ENCODE measurements at places on chromosomes 7 and 10.

GRCh38 chr10:8349610-8350249, 295.2 kb downstream of the GATA3 start:
- DNase-seq = no peak

GRCh38 chr10:79028056-79028430, 40.7 kb upstream of the ZMIZ1 start:
- DNase-seq = no peak

GRCh38 chr10:25117757-25118156, 57.0 kb upstream of the GPR158 start:
- no peak for DNase-seq

GRCh38 chr10:18418541-18419215, 232.7 kb downstream of the NSUN6 start:
- DNase-seq = no peak

DNA sequence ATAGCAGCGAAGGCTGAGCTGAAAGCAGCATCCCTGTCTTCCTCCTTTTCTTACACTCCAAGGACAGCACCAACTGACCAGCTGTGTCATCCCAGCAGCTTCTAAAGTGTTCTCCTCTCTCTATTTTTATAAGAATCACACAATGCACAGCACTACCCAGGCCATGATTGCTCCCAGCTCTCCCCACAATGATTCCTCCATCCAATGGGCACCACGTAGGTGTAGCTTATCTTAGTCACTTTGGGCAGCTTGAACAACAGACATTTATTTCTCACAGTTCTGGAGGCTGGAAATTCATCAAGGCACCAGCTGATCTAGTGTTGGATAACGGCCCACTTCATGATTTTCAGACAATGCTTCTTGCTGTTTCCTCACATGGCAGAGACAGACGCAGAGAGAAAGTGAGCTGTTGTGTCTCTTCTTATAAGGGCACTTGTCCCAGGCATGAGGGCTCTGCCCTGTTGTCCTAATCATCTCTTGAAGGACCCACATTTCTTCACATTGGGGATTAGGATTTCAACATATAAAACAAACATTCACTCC, 92.0 kb upstream of the CDC14C start:
- no peak for DNase-seq

GRCh38 chr10:24519950-24520349, 203.7 kb downstream of the ARHGAP21 start:
- DNase-seq = no peak

GRCh38 chr7:53350241-53350640, 314.8 kb downstream of the POM121L12 start:
- DNase-seq = no peak

DNA sequence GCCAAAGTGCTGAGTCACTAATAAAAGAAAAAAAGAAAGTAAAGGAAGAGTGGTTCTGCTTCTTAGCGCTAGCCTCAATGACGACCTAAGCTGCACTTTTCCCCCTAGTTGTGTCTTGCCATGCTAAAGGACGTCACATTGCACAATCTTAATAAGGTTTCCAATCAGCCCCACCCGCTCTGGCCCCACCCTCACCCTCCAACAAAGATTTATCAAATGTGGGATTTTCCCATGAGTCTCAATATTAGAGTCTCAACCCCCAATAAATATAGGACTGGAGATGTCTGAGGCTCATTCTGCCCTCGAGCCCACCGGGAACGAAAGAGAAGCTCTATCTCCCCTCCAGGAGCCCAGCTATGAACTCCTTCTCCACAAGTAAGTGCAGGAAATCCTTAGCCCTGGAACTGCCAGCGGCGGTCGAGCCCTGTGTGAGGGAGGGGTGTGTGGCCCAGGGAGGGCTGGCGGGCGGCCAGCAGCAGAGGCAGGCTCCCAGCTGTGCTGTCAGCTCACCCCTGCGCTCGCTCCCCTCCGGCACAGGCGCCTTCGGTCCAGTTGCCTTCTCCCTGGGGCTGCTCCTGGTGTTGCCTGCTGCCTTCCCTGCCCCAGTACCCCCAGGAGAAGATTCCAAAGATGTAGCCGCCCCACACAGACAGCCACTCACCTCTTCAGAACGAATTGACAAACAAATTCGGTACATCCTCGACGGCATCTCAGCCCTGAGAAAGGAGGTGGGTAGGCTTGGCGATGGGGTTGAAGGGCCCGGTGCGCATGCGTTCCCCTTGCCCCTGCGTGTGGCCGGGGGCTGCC, at the start of gene IL6:
TSS of gene IL6 (plus strand) at position 294 of the 807 bp plus-strand sequence. CDS start at position 357, 63 bp downstream.
- peak; percentile 95 for DNase-seq

DNA sequence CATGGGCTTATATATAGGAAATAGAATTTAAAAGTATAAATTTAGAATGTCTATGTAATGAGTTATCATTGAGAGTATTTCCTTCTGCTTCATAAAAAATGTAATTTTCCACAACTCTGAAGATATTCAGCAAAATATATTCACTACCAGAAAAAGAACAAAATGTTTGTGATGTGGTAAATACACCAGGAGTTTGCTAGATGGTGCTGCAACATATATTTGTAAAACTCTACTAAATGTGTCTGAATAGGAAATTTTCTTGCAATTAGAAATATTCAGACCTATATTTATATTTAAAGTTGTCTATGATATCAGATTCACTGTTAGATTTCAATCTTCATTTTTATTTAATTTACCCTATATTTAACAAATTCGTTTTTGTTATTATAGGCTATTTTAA, 201.1 kb downstream of the PPP1R3A start:
- DNase-seq = no peak

DNA sequence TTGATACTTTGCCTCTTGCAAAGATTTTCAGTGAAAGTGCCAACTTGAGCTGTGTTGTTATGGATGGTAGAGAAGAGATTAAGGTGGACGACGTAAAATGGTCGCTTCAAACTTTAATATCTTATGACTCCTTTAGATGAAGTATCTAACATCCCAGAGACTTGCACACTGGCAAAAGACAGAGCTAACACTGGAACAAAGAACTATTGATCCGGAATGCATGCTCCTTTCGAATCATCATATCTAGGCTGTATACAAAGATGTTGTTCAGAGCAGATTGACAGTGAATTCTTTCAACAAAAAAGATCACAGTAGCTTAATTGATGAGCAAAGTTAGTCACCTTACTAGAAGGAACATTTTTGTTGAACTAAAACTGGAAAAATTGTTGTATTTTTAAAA, 592.7 kb downstream of the NXPH1 start:
- DNase-seq = no peak

All from fibroblast of upper back skin (primary cell).